Hematopoietic multipotent progenitor cell treated with erythropoietin and hydrocortisone succinate and interleukin-3 and kit ligand, for 6 days (in vitro differentiated cells): ENCODE measurements at places on chromosomes 11 and 22.

DNA sequence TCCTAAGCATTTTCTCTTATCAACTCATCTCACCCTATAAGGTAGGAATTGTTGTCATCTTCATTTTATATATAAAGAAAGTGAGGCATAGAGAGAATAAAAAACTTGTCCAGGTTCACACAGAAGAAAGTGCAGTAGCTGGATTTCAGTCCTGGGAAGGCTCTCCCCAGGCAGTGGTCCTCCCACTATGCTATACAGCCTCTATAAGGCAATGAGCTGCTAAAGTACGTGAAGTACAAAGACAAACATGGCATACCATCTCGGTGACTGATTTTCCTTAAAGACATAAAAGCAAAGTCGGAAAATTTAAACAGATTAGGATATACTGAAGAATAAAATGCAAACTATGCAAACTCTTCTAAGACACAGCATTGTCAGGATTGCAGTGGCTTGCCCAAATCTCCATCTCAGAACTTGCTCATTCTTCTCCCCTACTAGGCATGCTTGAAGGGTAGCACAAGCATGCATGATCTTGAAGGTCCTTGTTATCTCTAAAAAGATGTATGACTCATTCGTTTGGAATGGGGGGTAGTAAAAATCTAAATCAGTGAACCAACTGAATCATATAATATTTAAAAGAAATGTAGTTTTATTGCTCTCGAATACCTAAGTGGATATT is 97.8 kb upstream of the CSNK2A3 start:
- DNase-seq: no peak

- peak; percentile 19 for DNase-seq
These were observed 19.8 kb upstream of the ABCC8 start for GRCh38 chr11:17496406-17496805.

DNA sequence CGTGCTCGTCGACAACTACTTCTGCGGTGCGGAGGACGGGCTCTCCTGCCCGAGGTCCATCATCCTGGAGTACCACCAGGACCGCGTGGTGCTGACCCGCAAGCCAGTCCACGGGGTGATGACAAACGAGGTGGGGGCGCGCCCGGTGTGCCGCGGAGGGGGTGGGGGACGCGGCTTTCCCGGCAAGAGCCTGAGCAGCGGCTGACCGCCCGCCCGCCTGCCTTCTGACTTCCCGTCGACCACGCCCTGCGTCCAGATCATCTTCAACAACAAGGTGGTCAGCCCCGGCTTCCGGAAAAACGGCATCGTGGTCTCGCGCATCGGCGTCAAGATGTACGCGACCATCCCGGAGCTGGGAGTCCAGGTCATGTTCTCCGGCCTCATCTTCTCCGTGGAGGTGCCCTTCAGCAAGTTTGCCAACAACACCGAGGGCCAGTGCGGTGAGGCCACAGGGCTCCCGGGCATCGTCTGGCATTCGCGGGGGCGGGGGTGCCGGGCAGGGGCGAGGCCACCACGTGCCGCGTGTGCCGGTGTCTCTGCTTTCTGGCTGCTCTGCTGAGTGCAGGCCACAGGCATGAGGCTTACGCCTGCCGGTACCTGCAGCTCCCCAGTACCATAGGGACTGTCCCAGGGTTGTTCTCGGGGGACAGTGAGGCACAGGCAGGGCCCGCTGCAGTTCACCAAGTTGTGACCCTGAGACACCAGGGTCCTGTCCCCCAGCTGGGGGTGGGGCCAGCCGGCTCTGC is 28.5 kb upstream of the MUC5B start:
- DNase-seq: no peak

DNA sequence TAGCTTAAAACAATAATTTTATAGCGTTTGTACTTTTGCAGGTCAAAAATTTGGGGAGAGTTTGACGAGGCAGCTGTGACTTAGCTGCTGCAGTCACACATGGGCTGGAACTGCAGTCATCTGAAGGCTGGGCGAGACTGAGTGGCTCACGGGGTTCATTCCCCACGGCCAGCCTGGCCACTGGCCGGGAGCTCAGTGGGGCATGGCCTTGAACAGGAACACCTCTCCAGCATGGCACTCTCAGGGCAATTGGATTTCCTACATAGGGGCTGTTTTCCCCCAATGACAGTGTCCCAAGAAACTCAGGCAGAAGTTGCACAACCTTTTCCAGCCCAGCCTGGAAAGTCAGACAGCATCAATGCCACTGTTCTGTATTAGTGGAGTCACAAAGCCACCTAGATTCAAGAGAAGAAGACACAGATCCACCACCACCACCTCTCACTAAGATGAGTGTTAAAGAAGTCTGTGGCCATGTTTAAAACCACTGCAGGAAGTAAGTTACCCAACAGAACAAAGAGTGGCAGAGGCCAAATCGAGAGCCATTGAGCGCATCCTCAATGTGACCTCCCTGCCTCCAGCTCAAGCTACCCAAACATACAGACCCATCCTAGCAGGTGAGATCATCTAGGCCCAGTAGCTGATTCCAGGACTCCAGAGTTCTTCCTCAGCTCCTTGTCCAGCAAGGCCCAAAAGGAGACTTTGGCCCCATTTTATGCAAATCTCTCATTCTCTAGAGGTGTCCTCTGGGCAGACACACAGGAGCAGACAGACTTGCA is 618.7 kb upstream of the CADM1 start:
- DNase-seq: no peak
